ENCODE measurements at places on chromosomes 3 and 15. TPM values are rescaled to one million over a fixed set of nuclear protein-coding genes. Genes with fewer than 3 reads are reported as not detected.

- no peak for DNase-seq
Measured at GRCh38 chr3:194285024-194285849, 65.9 kb downstream of the CPN2 start.

DNA sequence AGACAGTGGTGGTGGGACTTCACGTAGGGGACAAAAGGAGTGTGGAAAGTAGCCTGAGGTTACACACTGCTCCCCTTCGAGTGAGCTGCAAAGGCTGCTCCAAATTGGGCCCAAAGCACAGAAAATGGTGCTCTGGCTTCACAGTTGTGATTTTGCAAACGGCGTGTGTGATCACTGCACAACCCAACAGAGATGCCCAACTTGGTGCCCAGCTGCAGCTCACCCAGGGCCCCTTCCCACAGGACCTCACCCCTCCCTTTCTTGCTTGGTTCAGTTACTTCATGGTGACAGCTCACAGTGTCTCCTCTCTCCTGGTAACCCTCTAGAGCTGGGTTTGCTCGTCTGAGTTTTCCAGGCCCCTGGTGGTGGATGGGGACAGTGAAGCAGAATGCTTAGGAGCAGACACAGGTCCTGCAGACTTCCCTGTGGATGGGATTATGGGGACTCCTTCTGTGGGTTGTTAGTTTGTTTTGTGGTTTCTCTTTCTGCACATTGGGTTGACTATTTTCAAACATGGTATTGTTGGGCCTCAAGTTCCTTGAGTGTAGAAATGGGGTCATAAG, 98.3 kb downstream of the TOP2B start:
- no peak for DNase-seq

DNA sequence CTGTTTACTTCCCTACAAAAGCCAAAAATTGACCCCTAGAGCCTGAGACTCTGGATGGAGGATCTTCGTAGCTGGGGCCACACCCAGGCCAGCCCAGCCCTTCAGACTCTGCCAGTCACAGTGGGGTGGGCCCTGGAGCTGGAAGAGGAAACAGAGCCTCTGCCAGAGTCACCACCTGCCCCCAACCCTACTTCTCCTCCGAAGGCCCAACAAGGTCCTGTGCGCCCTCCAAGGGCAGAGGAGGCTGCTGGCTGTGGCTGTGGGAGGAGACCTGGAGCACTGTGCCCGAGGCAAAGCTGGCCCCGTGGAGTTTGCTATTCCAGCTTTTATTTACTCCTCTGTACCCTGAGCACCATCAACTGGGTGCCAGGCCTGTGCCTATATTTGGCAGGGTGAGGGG, 19.0 kb downstream of the CISH start:
- DNase-seq: no peak

DNA sequence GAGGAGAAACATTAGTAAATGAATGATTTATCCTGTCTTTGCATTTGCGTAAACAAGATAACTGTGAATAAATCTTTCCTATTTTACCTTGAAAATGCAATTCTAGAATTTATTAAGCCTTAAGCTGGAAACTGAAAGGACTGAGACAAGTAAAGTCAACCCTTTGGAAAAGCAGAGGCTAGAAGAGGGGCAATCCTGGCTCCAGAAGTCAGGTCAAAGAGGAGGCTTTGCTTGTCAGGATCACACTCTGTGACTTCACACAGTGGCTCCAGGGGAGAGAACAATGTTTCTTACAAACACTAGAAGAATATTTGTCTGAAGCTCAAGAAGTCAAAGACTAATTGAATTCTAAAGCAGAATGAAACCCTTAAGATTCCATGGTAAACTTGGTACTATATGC, 530.4 kb downstream of the NAALADL2 start:
- DNase-seq: no peak

SLC6A1 gene
- not detected for total RNA-seq

CNTN3 gene
- total RNA-seq: 0.46 TPM

All from epithelial cell of proximal tubule (primary cell).